ENCODE measurements at places on chromosomes 12 and 14. TPM values are rescaled to one million over a fixed set of nuclear protein-coding genes. Genes with fewer than 3 reads are reported as not detected.
A peak's percentile ranks its signal among the peaks of the same experiment; 100 is the strongest.

DNA sequence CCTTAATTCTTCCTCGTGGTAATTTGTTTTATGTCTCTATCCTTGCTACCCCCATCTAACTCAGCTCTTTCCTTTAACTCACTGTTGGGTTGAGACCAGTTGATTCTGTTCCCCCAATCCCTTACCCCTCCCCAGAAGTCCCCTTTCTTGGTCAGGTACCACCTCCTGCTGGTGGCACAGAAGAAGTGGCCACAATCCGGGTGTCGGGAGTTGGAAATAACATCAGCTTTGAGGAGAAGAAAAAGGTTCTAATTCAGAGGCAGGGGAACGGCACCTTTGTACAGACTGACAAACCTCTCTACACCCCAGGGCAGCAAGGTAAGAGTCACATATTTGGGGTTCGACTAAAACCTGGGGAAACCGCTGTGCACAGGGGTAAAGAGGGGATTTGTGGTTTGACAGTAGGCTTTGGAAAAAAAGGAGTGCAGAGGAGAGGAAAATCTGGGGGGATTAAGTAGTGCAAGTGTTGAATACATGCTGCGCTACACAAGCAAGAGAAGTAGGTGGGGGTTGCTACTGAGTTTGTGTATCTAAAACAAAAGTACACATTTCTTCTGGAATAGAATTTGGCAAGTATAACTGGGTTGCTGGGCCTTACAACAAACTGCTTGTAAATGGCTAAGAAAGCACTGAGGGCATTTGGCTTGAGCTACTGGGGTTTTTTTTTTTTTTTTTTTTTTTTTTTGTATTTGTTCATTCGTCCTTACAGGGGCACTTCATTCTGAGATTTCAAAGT lies 1.3 kb downstream of the A2ML1 start:
- H3K4me1 ChIP-seq: no peaks in the 10 kb centered on the region
- H3K27me3 ChIP-seq: peaks cover 3% of the 10 kb centered on the region
- DNase-seq: peak; percentile 28

DNA sequence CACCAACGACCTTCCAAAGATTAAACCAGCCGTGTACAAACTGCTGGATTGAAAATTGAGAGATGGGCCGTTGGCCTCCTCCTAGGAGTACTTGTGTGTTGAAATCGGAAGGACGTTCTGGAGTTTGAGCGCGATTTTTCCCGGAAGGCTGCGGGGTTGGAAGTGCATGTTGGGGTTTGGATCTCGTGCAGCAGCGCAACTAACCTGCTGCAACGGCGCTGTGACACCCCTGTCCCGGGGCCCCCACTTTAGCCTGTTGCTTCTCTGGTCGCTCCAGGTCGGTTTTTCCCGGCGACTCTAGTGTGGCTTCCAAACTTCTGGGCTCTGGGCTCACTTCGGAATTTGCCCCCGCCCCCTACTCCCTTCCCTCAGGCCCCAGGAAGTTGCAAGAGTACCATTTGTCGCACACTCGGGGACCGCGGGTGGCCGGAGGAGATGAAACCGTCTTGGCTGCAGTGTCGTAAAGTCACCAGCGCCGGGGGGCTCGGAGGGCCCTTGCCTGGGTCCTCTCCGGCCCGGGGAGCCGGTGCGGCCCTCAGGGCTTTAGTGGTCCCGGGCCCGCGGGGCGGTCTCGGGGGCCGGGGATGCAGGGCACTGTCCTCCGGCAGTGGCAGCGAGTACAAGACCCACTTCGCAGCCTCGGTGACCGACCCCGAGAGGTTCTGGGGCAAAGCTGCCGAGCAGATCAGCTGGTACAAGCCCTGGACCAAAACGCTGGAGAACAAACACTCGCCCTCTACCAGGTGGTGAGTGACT lies at the start of gene ACSS3:
TSS of gene ACSS3 (plus strand) at position 394 of the 756 bp plus-strand sequence. CDS start at position 436, 42 bp downstream.
- peaks cover 42% of the 10 kb centered on the region for H3K4me1 ChIP-seq
- no peaks in the 10 kb centered on the region for H3K27me3 ChIP-seq
- peak within 1 kb of the TSS; percentile 88 for H3K4me3 ChIP-seq
- peak; percentile 47 for DNase-seq

DNA sequence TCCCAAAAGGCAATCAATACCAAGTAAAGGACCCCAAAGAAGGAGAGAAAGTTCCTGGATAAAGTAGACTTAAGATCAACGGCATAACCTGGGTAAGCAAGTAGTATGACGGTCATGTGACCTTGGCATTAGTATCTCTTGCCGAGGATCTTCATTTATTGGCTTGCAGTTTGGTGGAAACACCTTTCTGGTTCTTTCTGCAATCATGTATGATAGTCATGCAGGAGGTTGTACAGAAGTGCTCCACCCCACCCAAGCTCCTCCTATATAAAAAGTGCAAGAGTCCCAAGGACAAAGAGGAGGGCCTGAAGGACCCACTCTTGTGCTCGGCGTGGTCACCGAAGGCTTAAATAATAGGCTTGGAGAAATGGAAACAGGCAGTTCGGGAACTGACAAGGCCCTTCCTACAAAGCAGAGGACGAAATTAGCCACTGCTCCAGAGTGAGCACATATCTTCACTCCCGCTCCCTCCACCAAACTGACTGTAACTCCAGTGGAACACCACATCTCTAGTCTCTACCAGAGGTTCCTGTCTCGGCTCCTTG lies 750 bp downstream of the CS start:
- H3K27me3 ChIP-seq: no peaks in the 10 kb centered on the region
- DNase-seq: no peak
- H3K27ac ChIP-seq: peak overlapping the region; percentile 93
- no peaks in the 10 kb centered on the region for H3K36me3 ChIP-seq

DNA sequence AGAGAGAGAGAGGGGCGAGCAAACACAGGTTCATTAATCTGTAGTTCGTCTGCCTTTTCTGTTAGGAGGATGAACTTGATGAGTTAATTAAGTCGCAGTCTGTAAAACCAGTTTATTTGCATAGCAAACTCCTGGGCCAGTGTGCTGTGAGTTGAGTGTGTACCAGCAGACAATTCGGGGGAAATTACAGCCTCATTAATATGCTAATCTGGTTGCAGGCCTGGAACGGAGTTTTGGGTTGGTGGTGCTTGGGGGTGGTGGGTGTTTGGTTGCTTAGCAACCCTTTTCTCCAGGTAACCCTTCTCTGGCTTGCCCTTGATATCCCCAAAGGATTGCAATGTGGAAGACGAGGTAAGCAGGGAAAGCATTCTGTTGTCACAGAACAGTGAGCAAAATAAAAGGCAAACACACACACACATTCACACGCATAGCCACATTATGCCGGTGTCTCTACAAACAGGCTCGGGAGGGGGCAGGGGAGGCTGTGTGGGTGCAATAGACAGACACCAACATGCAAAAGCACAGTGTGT lies 29.2 kb upstream of the LHX5 start:
- DNase-seq: no peak
- no peak overlapping the region for H3K27ac ChIP-seq
- peaks cover 67% of the 10 kb centered on the region for H3K27me3 ChIP-seq
- peaks cover 8% of the 10 kb centered on the region for H3K4me1 ChIP-seq

DNA sequence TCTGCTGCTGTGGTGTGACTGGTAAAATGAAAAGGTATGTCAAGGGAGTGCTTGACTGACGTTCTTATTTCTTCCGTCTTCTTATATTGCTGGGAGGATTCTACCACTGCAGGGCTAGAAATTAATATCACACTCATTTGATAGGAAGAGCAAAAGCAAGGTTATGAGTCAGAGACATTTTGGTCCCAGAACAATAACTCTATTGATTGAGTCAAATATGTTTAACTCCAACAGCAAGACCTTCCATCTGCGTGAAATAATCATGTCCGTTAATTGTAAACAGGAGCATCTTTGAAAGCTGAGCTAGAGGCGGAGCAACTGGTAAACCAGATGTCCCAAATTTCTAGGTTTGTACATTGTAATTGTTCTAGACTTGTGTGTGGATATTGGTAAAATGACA lies 1293.6 kb downstream of the AACS start:
- H3K27me3 ChIP-seq: no peaks in the 10 kb centered on the region
- H3K36me3 ChIP-seq: peaks cover 2% of the 10 kb centered on the region
- no peak for DNase-seq
- H3K27ac ChIP-seq: no peak overlapping the region
- H3K4me1 ChIP-seq: peaks cover 5% of the 10 kb centered on the region
- H3K4me3 ChIP-seq: no peak overlapping the region

DNA sequence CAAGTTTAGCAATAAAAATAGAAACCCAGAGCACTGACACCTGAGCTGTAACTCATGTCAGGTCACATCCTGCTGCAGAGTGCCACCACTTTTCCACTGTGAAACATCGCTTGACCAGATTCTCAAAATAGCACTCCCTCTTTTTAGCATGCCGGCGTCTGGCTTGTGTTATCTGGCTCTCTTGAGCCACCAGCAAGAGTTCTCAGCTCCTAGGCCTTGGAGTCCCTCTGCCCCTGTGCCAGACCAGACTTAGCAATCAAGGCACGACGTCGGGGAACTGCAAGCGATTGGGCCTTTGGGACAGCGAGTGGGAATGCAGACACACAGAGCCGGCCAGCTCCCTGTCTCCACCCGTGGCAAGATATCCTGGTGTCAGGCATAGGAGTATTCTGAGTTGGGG lies 52.5 kb downstream of the SPIC start:
- no peak overlapping the region for H3K27ac ChIP-seq
- no peak overlapping the region for H3K4me3 ChIP-seq
- no peak for DNase-seq
- H3K27me3 ChIP-seq: no peaks in the 10 kb centered on the region
- no peaks in the 10 kb centered on the region for H3K36me3 ChIP-seq

DNA sequence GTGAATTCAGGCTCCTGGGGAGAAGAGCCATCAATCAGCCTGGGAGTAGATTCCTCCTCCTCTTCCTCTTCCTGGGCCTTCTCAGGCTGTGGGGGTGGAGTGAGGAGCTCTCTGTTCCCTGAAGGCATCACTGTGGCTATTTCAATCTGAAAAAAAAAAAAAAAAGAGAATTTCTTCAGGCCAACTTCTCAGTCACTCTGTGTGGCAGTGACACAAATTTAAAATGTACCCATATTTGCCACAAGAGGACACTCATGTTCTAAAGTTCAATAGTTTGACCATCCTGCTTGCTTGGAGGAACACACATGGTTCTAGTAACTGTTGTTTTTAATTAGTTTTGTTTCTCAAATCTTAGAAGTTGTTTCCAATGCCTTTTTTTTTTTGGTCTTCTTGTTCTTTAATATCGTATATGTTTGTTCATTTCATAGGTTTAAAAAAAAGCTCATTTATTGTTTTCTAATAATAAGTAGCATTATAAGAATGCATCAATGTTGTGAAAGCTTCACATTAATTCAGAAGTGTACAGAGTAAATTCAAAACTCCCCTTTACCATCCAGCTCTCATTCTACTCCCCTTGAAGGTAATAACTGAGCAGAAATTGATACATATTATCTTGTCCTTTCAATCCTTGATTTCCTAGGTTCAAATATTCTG lies 23.3 kb upstream of the CCER1 start:
- no peak overlapping the region for H3K27ac ChIP-seq
- DNase-seq: no peak
- H3K4me1 ChIP-seq: peaks cover 12% of the 10 kb centered on the region
- H3K27me3 ChIP-seq: no peaks in the 10 kb centered on the region

DNA sequence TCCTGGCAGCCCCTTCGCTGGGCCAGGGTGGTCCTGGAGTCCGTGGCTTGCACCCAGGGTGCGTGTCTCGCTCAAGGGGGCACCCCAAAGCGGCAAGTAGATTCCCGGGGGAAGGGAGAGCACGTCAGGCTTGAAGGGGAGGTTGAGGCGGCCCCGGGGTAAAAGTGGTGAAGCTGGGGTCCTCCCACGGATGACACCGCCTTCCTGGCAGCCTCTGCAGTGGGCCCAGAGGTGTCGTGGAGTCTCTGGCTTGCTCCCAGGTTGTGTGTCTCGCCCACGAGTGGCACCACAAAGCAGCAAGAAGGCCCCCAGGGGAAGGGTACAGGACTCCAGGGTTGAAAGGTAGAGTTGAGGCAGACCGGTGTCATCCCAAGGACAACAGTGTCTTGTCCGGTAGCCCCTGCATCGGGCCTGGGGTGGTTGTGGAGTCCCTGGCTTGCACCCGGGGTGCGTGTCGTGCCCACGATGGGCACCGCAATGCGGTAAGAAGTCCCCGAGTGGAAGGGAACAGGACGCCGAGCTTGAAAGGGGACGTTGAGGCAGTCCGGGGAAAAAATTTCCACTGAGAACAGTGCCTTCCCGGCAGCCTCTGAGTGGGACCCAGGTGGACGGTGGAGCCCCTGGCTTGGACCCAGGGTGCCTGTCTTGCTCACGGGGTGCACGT lies 158.0 kb upstream of the ALG10B start:
- DNase-seq: no peak
- H3K4me1 ChIP-seq: no peaks in the 10 kb centered on the region
- no peaks in the 10 kb centered on the region for H3K36me3 ChIP-seq
- no peaks in the 10 kb centered on the region for H3K27me3 ChIP-seq
- H3K27ac ChIP-seq: no peak overlapping the region
- H3K4me3 ChIP-seq: no peak overlapping the region

DNA sequence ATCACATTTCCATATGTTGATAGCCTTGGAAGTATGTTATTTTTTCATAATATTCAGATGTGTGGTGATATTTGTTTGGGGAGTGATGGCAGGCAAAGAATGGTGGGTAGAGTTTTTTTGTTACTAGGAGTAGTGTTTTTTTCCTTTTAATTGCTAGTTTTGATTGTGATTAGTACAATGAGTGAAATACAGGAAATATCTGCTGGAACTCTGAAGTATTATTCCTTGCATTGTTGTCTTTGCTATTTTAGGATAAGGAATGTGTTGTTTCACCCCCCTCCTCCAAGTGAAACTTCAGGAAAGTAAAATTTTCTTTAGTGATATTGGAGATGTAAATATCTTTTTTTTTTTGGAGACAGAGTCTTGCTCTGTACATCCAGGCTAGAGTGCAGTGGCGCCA lies 105.4 kb downstream of the DIP2B start:
- DNase-seq: no peak
- H3K27me3 ChIP-seq: no peaks in the 10 kb centered on the region
- H3K27ac ChIP-seq: no peak overlapping the region
- H3K4me3 ChIP-seq: no peak overlapping the region
- no peaks in the 10 kb centered on the region for H3K36me3 ChIP-seq
- peaks cover 5% of the 10 kb centered on the region for H3K4me1 ChIP-seq

GRCh38 chr12:108447168-108447832 lies 67.8 kb upstream of the FICD start:
- peaks cover 19% of the 10 kb centered on the region for H3K4me1 ChIP-seq
- peak overlapping the region; percentile 12 for H3K27ac ChIP-seq
- no peaks in the 10 kb centered on the region for H3K36me3 ChIP-seq
- peaks cover 14% of the 10 kb centered on the region for H3K27me3 ChIP-seq

TMCC3 gene
- 3.8 TPM for total RNA-seq

NID2 gene
- total RNA-seq: 42.5 TPM
